ENCODE measurements at places on chromosomes 6 and 20.

GRCh38 chr6:5998236-5998635, 8.5 kb downstream of the NRN1 start:
- DNase-seq = no peak

DNA sequence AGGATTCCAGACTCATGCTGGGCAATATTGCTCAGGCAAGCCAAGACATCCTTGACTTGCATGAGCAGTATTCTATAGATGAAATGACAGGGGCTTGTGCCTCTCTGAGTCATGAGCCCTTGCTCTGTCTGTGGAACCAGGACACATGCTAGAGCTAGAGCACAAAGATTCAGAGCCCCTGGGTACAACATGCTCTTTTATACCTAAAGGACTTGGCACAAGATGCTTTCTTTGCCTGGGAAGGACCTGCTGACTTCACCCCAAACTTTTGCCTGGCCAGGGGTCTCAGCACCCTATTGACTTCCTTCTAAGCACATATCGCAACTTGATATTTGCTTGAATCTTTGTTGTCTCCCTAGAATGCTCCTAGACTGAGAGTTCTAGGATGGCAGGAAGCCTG, 27.4 kb downstream of the TGM6 start:
- no peak for DNase-seq

DNA sequence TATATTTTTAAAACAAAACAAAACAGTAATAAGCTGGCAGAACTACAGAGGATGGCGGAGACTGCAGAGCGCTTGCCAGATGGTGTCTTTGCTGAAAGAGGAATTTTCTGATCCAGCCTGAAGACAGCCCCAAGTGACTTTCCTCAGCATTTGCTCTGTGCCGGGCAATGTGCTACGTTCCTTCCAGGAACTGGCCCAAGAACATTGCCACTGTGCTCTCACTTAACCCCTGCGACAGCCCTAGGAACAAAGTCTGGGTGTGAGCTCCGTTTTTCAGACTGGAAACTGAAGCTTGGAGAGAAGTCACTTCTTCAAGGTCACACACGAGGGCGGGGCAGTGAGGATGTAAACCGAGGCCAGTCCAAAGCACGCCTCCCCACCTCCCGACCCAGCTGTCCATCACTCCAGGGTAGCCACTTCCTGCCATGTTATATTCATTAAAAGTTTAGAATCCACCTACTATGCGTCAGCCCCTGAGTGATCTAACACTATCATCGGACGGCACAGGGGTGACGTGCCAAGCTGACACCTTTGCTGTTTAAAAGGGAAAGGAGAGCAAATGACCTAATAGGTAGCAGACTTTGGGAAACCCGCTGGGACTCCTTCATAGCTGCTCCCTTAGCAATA, 22.3 kb upstream of the BMP7 start:
- no peak for DNase-seq

DNA sequence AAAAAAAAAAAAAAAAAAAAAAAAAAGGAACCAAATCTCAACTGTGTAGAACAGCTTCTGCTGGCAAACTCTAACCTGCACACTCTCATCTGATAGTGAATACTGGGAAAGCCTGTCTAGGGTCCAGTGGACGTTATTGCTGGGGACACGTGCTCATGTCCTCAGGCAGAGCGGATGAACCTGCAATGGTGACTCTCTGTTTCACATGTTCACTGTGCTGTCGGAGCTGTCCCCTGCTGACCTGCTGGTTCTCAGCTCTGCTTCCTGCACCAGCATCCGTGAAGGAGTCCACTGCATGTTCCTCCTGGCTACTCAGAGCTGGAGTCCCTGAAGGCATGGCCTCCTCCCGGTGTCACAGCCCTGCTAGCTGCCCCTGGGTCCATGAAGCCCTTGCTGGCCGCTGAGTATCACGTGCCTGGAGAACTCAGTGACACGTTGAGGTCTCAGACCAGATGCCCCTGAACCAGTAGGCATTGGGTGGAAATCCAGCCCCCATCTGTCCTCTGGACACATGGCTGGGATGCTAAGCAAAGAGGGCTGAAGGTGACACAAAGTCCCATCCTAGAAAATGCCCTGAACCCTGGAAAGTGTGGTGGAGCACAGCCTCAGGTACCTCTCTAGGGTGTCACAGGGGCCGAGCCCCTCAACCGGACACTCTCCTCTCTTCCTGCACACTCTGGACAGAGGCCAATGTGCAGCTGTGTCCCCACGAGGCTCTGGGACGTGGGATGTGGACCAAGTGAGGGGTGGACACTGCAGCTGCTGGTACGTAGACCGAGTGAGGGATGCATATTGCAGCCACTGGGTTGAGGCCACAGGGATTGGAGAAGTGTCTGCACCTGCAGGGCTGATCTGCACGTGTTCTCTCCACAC, 54.9 kb upstream of the FRMD1 start:
- DNase-seq = peak; percentile 29

GRCh38 chr6:85050149-85050548, 285.8 kb upstream of the TBX18 start:
- DNase-seq = no peak
